ENCODE measurements at places on chromosomes 11 and 22.

- no peak for DNase-seq
Measured at GRCh38 chr22:36922105-36922608, 8.7 kb downstream of the CSF2RB start.

GRCh38 chr11:14036469-14036868 is 73.9 kb downstream of the SPON1 start:
- DNase-seq, result no peak

DNA sequence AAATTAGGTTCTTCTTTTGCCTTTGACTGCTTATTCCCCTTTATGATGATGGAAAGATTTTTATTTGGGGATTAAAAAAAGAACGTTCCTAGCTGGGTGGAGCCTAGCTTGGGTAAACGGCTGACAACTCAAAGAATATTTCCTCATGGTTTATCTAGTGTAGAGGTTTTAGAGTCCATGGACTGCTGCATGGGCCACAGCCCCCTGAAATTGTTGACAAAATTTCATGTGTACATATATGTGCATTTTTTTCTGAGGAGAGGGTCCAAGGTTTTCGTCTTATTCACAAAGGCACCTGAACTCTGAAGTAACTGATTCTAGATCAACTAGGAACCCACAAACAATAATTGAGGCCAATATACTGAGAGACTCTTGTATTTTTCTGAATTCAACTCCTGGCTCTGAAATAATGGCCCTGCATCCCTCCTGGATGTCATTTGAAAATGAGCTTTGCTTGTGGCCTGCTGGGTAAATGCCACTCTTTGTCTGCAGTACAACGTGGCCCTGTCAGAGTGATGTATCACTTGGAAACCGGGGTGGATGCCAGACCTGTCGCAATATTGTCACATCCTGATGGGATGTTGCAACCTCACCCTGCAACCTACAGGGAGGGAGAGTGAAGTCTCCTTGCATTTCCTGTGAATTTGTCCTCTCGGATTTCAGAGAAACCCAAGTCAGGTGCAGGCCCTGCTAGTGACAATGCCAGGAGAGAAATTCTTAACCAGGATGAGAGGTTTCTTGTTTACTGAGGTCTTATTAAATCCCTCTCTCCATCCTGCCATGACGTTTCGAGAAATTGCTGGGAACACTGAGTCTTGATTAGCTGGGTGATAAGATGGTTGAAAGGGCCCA is 33.8 kb downstream of the EHF start:
- DNase-seq, result no peak

DNA sequence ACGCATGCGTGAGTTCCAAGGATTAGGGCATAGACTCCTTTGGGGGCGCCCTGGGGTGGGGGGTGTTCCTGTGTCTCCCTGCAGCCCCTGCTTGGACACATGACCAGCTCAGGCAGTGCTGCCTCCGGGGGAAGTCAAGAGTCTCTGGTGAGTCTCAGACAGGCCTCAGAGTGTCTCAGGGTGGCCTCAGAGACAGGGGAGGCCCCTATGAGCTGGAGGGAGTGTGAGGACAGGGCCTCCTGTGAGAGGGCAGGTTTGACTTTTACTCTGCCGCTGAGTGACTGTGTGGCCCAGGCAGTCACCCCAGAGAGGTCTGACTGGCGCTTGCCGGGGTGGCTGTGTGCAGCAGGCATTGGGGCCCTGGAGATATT is 41.2 kb upstream of the KCNQ1OT1 start:
- DNase-seq, result no peak

DNA sequence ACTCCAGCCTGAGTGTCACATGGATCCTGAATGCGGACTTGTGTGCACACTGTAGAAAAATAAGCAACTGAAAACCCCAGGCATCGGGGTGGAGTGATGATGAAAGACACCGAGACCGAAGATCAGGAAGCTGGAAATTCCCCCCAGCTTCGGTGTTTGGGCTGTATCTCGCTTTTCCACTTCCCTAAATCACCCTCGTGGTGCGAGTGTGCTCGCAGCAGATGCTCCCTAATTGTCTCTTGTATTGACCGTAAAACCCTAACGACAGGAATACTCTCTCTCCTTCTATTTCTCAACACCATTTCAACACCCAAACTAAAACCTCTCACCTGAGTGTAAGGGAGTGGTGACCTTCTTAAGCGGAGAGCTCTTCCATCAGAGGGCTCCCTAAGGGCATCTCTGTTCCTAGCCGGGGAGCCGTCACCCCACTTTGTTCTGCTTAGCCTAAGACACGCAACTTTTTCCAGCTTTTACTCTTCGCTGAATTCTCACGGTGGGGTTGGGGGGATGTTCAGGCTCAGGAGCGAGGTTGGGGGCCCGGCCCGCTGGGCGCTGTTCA is 635 bp upstream of the GRK3 start:
- DNase-seq, result no peak

GRCh38 chr11:62712861-62713260 is 5.4 kb downstream of the GNG3 start:
- DNase-seq, result no peak

DNA sequence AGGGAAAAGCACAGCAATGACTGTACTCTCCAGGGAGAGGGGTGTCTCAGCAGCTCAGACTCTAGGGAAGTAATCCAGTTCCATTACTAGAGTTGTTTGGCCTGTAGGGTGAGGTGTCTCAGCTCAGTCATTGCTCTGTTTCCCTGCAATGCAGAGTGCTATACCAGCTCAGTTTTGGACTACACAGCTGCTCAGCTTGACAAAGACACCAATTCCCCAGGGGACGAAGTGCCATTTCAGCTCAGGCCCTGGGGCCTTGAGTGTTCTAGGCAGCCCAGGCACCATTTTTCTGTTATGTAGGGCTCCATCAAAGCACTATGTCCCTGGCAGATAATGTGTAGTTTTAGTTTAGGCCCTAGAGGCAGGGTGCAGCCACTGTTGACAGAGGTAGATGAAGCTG is 18.2 kb downstream of the CALCB start:
- no peak for DNase-seq

DNA sequence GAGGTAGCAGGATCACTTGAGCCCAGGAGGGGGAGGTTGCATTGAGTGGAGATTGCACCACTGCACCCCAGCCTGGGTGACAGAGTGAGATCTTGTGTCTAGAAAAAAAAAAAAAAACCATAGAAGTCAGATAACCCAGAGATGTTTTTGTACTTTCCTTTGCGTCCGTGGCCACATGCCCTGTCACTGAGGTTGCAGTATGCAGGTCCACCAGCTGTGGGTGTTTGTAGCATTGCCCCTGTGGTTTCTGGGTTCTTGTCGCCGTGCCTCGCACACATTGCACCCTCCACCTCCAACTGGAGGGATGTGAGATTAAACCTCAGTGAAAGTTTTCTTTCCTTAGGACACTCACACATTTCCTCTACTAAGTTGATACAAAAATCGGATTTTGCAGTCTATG is 70.3 kb downstream of the TNRC6B start:
- DNase-seq, result no peak

DNA sequence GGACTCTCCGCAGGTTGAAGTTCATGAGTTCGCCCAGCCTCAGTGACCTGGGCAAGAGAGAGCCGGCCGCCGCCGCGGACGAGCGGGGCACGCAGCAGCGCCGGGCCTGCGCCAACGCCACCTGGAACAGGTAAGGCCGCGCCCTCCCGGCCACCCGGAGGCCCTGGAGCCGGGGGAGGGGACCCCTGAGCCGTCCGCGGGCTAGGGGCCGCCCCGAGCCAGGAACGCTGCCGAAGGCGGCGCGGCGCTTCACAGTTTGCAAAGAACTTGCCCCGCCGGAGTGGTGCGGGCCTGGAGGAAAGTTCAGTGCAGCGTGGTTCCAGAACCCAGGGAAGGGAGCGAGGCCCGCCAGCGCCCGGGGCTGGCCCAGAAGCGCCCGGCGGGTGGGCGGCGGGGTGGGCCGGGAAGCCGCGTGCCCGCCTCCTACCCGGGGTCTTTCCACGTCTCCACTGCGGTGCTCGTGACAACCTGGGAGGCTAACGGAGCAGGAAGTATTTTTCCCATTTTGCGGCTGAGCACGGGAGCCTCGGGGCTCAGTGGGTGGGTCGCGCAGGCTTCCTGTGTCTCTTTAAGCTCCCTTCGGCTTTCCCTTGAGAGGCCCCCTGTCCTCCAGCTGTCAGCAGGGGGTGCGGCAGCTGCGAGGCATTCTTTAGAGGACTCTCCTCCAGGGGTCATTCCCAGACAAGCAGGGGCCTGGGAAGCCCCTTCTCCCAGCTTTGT is 635 bp downstream of the PRR5 start:
- DNase-seq, result no peak

DNA sequence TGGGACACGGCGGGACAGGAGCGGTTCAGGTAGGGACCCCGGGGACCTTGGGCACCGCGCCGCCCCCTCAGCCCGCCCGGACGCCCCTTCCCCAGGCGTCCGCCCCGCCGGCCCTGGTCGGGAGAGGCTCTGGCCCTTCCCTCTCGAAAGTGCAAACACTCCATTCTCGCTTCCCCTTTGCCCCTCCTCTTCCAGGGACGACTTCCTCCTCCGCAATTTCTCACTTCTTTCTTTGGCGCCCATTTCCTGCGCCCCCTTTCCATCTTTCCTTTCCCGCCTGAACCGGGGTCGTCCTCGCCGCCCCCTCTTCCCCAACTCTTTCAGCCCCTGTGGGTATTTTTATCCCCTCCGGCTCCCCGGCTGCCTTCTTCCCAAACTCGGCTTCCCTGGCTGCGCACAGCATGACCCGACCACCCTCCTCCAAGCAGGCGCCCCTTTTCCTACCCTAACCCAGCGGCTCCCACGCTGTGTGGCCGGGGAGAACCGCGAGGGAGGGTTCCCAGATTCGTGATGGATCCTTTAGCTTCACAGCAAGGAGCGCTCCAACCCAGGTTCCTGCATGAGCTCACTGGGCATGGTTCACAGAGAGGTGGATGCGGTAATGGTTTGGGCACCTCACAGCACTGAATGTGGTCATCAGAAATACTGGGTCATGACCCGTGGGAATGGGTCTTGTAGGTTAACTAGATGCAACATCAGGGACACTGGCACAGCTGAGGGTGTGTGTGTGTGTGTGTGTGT is 689 bp downstream of the RAB39A start:
- DNase-seq, result no peak

DNA sequence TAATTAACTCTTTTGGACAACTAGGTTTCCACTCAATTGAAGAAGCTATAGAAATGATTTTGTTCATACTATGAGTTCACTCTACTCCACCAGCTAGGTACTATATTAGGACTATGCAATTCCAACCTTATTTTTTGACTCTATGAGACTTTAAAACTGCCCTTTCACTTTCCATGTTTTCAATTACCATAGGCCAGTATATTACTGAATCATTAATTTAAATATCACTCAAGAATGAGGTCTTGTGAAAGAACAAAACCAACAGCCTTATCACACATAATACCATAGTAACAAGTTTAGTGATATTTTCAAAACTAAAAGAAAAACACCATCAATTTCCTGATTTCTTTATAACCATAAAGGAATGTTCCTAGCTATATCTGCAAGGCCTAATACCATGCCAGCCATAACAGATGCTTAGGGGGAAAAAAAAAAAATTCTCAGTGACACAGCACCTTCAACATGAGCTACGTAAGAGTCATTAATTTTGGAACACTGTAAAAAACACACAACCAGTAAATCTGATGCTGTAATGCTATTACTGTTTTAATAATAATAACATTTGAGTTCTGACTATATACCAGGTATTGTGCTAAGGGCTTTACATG is 6.1 kb downstream of the DCUN1D5 start:
- no peak for DNase-seq

DNA sequence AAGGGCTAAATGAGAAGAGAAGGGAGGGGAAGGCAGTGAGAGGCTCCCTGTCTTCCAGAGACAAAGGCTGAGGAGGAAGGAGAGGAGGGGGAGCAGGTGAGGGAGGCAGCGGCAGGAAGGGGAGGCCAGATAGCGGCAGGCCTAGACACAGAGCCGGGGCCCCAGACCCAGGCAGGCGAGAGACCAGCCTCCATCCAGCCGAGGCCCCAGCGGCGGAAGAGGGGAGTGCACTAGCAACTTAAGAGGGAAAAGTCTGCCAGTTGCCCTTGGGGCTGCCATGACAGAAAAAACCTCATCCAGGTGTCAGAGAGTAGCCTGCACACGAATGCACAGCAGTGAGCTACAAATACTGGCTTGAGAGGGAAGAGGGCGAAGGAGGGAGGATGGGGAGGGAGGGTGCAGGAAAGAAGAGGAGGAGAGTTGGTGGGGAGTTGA is 46.7 kb downstream of the IGLL1 start:
- no peak for DNase-seq

DNA sequence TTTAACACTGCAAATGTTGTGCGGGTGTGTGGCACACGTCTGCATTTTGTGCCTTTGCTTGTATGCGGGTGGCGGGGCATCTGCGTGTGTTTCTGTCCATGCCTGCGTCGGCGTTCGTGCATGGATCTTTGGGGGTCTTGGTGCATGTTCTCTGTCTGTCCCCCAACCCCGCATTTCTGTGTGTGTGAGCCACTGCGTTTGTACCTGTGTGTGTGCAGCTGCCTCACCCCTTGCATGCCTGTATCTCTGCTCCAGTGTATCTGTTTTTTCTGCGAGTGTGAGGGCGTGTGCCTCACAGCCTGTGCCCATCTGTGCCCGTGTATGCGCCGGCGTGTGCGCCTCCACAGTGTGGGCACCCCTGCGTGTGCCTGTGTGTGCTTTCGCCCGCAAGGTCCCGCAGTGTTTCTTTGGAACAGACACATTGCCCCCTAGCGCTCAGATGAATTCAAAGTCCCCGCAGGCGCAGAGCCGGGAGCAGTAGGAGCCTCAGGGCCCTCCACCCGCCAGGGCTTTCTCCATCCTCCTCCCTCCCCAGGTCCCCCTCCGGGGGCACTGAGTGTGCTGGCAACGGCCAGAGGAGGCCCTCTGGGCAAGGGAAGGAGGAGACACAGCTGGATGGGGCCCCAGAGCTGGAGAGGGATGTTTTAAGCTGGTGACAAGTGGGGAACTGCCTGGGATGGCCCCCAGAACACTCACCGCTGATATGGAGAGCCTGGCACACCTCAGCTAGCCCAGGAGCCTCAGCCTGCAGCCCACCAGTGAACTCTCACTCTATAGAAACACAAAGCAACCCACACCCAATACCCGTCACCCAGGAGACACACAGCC is 3.1 kb upstream of the MN1 start:
- DNase-seq, result peak; percentile 8

GRCh38 chr11:102603576-102603975 is 21.6 kb downstream of the MMP20 start:
- no peak for DNase-seq

- no peak for DNase-seq
Measured at GRCh38 chr11:14642453-14642852, 1.2 kb upstream of the PDE3B start.

GRCh38 chr11:102757823-102758549 is 22.4 kb downstream of the MMP10 start:
- no peak for DNase-seq

GRCh38 chr11:119323532-119324033 is 6.7 kb upstream of the MCAM start:
- DNase-seq, result peak; percentile 64

DNA sequence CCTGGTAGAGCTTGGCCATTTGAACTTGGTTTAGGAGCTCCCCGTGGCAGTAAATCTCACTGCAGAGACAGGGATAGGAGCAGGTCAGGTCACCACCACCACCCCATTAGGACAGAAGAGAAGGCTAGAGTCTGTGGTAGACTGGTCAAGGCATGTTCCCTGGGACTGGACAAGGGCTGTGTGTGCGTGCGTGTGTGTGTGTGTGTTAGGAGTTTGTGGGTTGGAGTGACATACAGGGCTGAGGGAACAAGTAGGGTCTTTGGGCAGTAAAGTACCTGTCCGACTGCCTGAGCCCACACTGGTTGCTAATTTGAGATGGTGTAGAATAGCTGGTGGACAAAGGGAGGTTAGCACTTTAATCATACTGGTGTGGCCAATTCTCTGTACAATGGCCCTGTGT is 16.1 kb downstream of the TREH start:
- DNase-seq, result no peak

GRCh38 chr11:33262011-33262645 is 4.9 kb downstream of the HIPK3 start:
- DNase-seq, result no peak

All from stimulated activated CD8-positive, alpha-beta memory T cell treated with anti-CD3 and anti-CD28 coated beads, Interleukin-15, amount 100 ng/mL, for 24 hours (primary cell).